ENCODE measurements at places on chromosomes 5 and 9.

DNA sequence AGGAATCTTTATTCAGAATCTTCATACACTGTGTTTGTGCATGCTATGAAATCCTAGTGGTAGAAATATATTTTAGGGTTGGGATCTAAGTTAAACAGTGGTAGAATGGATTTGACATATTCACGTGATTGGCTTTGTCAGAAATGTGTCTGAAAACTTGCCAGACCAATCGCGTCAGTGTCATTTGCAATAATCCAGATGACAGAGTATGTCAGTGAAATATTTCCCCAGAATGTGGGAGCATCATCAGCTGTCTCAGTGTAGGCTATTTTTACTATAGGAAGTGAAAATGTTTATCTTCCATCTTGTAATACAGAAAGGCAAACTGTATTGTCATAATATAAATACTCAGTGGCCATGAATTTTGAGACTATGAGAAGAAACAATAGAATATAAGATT lies 220.6 kb upstream of the EDIL3 start:
- no peak for DNase-seq

DNA sequence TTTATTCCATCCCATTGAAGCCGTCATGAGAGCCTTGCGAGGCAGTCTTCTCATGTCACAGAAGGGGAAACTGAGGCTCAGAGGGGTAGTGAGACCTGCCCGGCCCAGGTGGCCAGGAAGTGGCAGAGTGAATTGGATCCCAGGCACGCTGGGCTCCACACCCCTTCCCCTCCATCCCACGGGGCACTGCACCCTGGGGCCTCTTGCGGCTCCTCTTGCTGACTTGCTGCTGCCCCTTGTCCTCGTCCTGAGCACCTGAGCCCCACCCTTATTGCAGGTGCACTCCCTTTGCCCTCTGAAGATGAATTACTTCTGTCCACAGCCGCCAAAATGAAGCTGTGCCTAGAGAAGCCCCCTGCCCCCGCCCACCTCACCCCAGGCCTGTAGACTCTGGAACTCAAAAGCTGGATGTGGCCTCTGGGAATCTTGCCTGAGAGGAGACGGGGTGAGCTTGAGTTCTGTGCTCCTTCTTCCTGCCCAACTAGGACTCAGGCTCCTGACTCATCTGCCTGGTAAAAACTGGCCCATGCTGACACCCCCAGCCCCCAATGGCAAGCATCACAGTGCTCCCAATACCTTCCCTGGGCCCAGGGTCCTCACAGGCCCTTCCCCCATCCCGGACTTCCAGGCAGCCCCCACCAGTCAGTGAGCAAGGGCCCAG lies 6.4 kb downstream of the NEURL1B start:
- no peak for DNase-seq

DNA sequence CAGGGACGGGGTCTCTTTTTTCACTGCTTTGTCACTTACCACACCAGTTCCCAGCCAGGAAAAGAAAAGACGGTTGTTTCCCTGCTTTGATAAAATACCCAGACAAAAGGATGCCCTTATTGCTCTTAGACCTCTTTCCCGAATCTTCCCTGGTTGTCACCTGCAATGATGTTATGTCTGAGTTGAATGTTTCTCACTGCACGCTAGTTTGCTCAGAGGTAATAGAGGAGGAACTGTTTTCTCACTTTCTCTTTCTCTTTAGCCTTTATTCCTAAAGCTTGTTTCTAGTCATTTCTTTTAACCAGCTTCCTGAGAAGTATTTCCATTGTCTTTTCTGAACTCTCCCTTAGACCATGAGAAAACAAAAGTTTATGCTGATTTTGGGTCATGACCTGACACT lies 32.9 kb downstream of the ACER2 start:
- no peak for DNase-seq

DNA sequence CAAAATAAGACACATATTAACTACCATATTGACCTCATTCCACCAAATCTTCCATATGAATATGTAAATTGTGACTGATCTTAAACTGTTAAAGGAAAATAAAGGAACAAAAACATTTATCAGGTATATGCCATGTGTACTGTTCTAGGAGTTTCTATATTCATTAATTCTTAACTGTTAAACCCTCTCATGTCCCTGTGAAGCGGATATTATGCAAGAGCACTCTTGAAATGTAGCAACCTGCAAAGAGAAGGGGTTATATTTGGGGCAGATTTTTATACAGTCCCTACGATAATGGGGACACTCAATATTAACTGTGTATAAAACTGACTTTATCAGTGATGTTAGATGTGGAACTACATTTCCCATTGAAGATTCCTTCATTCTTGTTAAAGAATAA lies 184.9 kb upstream of the OR13F1 start:
- DNase-seq: no peak

DNA sequence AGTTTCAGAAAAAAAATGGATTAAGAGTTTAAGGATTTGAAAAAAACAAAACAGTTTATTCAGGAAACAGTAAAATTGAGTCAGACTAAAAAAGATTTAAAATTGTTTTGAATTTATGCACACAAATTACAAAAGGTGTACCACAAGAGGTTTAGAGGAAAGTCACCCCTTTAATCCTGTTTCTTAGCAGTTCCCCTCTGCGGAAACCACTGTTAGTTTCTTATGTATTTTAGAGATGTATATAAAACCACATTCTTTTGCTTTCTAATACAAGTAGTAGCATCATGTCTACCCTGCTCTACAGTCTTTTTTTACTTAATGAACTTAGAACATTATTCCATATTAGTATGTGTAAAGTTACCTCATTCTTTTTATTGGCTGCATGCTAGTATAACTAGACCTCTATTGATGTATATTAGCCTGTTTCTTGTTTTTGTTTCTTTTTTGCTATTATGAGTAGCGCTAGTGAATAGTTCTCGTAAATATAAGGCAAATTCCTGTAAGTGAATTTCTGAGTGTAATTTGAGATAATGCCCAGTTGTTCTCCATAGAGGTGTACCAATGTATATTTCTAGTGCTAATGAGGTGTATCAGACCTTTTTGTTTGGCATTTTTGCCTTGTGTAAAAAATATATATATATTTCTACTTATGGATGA lies 20.0 kb downstream of the GPBP1 start:
- DNase-seq: no peak

- no peak for DNase-seq
Measured at GRCh38 chr5:140295414-140295813, 7.5 kb downstream of the PFDN1 start.

- no peak for DNase-seq
Measured at GRCh38 chr5:141003031-141003430, 36.8 kb downstream of the PCDHAC2 start.

DNA sequence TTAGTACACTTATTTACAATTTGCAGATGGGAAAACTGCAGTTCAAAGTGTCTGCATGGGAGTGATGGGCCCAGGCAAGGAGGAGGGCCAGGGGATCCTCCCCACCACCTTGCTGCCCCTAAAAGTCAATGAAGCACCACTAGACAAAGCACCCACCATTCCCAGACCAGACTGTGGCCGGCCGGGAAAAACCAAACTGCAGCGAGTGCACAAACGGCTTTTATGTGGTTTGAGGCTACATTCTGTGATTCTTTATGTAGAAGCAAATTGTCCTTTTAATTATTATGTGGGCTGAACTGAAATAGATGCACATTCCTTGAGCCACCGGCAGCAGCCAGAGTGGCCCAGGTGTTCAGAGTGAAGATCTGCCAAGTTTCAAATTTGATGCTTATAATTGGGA lies 585.3 kb upstream of the KLF4 start:
- no peak for DNase-seq

GRCh38 chr5:124870070-124870469 lies 123.6 kb upstream of the ZNF608 start:
- DNase-seq: no peak

DNA sequence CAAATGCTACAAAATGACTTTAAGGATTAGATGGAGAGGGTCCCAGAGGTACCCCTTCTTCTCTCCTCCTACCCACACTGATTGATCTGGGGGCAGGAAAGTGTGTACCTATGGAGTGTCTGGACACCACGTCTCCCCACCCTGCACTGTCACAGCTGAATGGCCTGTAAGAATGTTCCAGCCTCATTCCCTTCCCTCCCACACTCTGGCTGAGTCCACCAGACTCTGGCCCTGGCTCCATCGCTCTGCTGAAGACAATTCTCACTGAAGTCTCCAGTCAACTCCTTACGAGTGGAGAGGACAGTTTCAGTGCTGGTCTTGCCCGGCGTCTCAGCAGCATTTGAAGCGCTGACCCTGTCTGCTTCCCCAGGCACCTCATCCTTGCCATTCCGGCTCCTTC lies 105.8 kb downstream of the TTLL11 start:
- no peak for DNase-seq

GRCh38 chr9:84583866-84584265 lies 85.7 kb upstream of the NTRK2 start:
- no peak for DNase-seq

DNA sequence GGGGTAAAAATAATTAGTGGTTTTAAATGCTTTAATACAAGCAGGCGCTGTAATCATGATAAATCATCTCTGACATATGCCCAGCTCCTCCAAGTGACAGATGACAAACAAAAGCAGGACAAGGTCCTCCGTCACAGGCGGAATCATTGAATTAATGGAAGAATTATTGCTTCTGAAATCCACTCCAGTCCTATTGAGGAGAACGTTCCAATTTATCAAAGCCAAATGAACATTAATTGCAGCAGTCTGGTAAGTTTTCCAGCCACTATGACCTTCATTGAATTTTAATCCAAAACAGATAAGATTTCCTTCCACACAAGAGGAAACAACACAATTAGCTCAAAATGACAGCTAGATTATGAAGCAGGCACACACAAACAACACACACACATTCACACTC lies 136.8 kb downstream of the ASTN2 start:
- peak; percentile 53 for DNase-seq

- DNase-seq: no peak
Measured at GRCh38 chr5:57937501-57938173, 455.0 kb upstream of the ACTBL2 start.

DNA sequence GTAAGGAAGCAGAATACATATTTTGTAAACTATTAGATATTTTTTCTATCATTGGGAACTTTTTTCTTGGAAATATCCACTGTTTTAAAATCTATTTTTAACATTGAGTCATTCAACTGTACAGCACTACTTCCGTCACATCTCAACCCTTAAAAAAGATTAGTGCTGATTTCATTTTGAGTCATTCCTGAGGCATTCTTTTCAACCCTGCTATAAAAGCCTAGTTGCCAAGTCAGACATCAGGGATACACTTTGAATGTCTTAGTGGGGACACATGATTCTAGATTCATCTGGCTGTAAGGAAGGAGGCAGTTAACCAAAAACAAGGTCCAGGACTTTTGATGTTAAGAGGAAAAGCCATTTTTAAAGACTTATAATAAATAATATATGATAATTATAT lies 160.9 kb downstream of the GIN1 start:
- no peak for DNase-seq

DNA sequence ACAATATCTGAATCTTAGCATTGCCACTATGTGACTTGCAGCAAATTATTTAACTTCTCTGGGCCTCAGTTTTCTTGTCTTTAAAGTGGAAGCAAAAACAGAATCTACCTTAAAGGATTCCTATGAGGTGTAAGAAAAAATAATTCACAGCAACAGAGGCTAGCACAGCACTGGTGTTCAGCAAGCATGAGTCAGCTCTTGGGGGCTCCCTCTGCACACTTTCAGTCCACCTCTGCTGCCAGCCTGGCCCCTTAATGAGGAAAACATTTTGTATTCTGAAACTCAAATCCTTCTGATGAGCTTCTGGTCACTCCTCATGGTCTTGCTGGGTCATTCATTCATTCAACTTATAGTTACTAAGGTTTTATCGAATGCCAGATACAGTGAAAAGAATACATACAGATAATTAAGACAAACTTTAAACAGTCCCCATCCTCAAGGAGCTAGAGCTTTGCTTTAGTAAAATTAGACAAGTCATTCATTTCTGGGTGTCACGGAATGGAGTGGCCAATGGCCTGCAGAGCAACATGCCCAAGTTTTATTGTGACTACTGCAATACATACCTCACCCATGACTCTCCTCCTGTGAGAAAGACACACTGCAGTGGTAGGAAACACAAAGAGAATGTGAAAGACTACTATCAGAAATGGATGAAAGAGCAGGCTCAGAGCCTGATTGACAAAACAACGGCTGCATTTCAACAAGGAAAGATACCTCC lies 26.8 kb upstream of the IQGAP2 start:
- DNase-seq: no peak

DNA sequence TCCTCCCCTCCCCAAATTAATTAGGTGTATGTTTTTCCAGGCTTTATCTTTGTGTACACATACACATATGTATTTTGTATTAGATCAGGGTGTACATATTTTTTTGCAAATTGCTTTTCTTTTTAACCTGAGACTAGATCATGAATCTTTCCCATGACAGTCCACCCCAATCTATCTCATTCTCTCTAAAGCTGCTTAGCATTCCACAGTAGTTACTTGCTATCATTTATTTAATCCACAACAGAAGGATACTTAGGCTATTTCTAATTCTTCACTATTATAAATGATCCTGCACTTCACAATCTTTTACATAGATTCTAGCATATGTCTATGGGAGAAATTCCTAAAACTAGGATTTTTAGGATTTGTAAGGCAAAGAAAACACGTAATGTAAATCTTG lies 43.9 kb downstream of the SH3RF2 start:
- DNase-seq: no peak

DNA sequence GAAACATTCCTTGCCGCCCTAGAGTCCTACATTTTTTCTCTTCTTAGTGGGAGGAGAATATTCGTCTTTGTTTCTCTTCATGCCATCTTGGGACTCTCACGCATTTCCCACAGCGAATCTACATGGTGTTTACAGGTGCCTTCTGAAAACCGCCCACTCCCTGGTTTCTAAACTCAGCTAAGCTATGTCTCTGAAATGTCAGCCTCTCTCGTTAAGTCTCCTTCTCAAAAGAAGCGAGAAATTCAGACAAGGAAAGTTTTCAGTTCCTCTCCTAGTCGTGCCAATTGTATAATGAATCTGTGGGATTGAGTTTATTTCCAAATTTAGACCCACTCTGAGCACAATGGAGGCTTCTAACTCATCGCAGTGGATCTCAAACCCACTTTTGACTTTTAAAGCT lies 186.8 kb upstream of the NFIB start:
- DNase-seq: no peak

- DNase-seq: no peak
Measured at GRCh38 chr9:127722055-127722745, 6.3 kb downstream of the TTC16 start.

DNA sequence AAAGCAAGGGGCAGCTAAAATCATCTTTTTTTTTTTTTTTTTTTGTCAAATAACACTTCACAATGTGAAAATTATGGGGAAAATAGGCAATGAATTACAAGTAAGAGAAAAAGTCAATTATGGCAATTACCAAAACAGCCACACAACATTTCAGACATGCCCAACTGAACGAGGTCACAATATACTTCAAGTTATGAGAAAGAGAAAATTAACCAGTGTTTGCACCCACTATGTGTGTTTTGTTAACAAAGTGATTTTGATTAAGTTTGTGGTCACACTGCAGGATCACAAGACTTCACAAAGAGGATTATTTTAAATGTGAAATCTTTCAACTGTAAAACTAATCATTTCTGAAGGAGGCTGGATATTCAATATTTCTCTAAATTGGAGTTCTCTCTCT lies 1032.8 kb upstream of the DMAC1 start:
- DNase-seq: no peak

- DNase-seq: no peak
Measured at GRCh38 chr5:102961671-102962070, 158.3 kb downstream of the GIN1 start.

GRCh38 chr9:103902263-103902662 lies 191.8 kb upstream of the SMC2 start:
- no peak for DNase-seq

Measured in NCI-H1694 (cell line).